OCI-LY7 (cell line): ENCODE measurements at places on chromosomes 4 and X.
A peak's percentile ranks its signal among the peaks of the same experiment; 100 is the strongest.

GRCh38 chr4:126705266-126705665, 927.5 kb upstream of the INTU start:
- DNase-seq = no peak

- DNase-seq = no peak
Measured at GRCh38 chr4:174387143-174387542, 103.4 kb downstream of the CEP44 start.

DNA sequence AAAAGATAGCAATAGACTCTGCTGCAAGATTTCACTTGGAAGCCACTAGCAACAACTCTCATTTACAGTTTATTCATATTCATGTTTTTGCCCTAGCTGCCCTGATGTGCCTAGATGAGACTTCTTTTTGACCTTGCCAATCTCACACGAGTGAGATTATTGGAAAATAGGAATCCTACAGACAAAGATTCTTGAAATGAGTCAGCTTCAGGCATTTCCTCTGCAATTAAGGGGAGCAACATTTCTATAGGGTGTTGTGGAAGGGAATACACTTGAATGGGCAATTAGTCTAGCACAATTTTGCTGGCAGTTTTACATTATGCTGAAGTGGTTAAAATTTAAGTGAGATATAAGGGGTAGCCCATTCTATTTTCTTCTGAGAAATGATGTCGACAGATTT, 217.0 kb upstream of the FAT4 start:
- DNase-seq = no peak

DNA sequence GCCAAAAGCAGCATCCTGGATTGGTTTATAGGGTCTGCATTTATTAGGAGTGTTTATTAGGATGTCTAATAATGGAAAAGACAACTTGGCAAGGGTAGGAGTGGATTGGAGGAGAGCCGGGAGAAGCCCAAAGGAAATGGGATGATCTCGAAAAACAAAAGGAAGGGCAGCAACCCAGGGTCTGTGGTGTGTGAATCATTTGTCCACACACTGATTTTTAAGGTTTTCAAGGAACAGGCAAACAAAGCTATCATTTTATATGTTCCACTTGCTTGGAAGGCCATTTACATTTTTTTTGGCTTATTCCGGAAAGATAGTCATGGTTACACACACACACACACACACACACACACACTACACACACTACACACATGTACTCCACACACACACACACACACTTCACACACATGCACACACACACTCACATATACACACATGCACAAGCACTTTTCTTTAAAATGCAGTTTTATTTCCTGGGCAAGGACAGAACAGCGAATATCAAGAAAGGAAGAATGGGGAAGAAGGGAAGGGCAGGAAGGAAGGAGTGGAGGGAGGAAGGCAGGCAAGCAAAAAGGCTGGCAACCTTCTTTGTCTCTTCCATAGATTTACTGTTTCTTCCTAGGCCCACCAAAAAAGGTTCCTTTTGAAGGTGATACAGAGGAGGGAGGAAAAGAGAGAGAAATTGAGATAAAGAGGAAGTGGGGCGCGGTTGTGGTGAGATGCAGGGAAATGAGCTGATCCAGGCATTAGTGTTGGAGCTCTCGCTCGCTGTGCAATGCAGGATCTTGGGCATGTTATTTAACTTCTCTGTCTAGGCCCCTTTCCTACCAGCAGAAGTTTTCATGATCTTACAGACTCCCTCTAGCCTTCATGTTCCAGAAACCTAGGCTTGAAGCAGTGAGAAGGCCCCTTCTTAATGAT, 88.6 kb upstream of the MAML3 start:
- peak; percentile 59 for DNase-seq

GRCh38 chr4:107094976-107095375, 58.9 kb upstream of the DKK2 start:
- DNase-seq = no peak

GRCh38 chr4:81605271-81605670, 133.6 kb upstream of the RASGEF1B start:
- DNase-seq = peak; percentile 57

- DNase-seq = no peak
Measured at GRCh38 chrX:120459309-120459708, 9.8 kb downstream of the LAMP2 start.

- DNase-seq = no peak
Measured at GRCh38 chr4:148288448-148288847, 153.8 kb downstream of the NR3C2 start.

- DNase-seq = no peak
Measured at GRCh38 chr4:109953556-109953955, 40.9 kb downstream of the EGF start.

DNA sequence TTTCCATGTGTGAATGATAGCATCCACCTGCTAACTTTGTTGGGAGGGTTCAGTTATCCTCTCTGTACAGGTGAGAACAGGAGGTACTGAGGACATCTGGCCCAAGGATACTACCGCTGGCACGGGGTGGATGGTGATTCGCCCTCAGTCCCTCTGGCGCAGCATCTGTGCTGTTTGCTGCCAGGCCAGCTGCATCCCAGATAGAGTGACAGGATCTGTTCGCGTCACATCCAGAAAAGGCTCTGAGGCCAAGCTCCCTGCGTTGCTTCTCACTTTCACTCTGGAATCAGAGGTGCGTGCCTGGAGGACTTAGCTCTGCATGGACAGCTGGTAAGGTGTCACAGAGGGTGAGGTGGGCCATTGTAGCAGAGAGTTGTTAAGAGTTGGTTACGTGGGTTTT, 95.4 kb downstream of the TBL1X start:
- DNase-seq = no peak

DNA sequence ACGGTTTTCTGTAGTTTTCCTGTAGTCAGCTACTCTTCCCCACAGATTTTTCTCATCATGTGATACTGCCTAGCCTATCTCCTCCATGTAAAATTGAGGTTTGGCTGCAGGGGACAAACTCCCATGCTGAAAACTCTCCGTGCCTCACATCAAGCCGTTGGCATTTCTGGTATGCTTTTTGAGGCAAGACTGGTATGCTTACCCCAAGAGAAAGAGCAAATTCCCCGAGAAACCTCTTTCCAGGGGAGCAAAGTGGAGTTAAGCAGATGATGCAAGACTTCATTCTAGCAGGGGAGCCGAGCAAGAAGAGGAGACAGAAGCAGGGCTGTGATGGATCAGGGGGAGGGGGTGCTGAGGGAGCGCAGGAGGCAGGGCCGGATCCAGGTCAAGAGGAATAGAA, 4.8 kb downstream of the SOWAHD start:
- DNase-seq = no peak

- DNase-seq = peak; percentile 79
Measured at GRCh38 chrX:19334945-19335626, 8.6 kb upstream of the PDHA1 start.

GRCh38 chr4:149889991-149890390, 74.3 kb upstream of the IQCM start:
- no peak for DNase-seq

- no peak for DNase-seq
Measured at GRCh38 chr4:121428721-121429120, 47.9 kb upstream of the QRFPR start.

DNA sequence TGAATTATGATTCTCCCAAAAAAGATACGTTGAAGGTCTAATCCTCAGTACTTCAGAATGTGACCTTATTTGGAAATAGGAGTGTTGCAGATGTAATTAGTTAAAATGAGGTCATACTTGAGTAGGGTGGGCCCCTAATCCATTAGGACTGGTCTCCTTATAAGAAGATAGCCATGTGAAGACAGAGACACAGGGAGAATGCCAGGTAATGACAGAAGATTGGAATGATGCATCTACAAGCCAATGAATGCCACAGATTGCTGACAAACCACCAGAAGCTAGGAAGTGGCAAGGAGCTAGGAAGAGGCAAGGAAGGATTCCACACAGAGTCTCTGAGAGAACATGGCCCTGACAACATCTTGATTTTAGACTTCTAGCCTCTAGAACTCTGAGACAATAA, 7.4 kb upstream of the RPS6KA3 start:
- DNase-seq = no peak

DNA sequence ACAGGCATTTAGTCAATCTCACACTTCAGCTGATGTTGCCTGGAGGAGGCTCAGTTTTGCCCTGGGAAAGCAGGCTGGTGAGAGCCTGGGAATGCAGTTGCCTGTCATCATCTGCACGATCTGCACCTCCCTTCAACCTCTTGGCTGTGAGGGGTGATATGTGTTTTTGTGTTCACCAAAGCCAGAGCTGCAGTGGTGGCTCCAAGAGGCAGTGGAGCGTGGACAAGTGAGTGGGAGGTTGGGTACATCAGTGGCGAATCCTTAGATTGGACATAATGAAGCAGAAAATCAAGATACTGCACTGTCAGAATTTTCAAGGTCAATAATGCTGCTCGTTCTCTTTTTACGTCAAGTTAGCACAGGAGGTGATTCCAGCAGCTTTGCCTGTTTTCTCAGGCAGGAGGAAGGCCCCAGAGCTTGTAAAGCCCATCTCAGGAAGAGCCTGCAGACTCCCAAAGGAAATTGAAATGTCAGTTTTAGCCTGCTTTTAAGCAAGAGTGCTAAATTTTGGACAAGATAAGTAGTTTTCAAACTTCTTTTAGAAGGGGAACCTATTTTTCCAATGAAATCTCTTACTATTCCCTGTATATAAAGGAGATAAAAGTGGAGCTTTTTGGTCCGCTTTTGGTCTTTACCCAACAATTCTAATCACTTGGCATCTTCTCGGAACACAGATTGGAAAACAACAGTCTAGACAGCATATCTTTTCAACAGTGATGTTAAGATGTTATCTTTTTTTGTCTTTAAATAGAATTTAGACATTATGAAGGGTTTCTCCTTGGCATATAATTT, 92.8 kb downstream of the FRAS1 start:
- no peak for DNase-seq

DNA sequence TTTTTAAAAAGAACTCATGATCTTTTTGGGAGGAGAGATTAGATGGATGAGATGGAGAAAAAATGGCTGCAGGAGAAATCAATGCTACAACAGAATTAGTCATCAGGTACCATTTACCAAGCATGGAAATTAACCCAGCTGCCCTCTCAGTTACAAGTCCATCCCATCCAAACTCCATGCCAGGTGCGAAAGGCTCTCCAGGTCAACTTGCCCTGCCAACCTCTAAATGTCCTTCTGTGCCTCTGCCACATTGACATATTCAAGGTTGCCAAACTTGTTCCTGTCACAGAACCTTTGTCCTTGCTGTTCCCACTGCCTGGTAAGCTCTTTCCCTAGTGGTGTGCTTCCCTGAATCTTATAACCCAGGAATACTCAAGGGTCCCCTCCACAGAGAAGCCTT, 7.2 kb downstream of the SPATA18 start:
- DNase-seq = no peak

DNA sequence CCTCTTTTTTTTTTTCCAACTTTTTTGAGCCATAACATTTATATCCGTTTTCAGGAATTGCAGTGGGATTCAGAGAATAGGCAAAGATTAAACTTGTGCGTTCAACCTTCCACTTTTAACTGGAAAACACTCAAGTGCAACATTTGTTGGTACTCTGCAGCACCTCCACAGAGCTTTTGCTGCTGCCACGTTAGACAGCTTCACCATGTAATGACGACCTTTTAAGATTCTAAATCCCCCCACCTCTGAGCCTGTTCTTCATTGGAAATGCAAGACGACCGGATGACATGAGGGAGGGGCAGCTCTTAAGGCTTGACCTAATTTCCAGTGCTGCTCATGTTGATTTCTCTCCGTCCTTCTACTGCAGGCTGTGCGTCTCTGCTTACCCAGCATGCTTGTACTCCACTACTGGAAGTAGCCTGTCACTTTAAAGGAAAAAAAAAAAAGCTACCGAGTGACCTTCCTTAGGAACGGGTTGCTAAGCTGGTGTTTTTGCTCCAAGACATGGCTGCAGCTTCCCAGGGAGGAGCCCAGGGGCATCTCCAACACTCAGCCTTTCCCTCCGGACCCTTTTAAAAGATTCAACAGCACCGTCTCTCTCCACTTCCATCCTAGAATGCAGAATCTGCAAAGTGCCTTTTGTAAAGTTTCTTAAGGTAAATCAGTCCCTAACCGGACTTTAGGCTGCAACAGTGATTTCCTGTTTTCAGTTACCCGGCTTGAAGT, at the start of gene CC2D2A:
CC2D2A (plus strand) TSS at position 481 of the 726 bp plus-strand sequence. CDS start 6,051 bp downstream, outside the sequence.
- DNase-seq = no peak

DNA sequence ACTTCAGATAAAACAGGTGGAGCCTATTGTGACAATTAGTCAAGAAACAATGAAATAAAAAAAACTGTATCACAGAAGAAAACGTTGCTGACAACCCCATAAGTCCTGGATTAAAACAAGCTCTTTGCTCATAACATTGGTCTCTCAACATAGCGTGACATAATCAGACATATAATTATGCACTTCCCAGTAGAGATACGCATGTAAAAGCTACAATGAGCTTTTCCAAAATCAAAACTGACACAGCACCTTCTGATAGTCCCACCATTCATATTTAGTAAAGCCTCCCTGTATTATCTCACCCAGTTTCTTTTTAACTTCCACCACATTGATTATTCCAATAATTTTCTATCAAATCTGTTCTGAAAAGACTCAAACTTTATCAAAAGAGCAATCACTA, 372.1 kb upstream of the SMIM31 start:
- no peak for DNase-seq

- DNase-seq = no peak
Measured at GRCh38 chr4:111066447-111066846, 443.6 kb upstream of the PITX2 start.

GRCh38 chr4:101014417-101014816, 332.9 kb downstream of the PPP3CA start:
- DNase-seq = no peak

DNA sequence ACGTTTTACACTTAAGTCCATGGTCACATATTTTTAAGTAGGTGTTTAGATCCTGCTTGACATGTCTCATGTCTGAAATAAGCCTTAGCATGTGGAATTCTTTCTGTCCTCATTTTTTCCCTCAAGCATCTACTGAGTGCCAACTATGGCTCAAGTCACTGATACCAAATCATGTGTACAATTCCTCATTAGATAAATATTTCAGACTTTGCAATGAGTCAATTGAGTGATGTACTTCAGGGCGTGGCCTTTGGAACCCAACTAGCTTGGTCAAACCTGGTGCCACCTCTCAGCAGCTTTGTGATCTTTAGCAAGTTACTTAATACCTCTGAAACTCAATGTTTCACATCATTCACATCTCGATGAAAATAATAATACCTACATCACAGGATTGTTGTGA, 12.6 kb upstream of the JADE1 start:
- DNase-seq = no peak

DNA sequence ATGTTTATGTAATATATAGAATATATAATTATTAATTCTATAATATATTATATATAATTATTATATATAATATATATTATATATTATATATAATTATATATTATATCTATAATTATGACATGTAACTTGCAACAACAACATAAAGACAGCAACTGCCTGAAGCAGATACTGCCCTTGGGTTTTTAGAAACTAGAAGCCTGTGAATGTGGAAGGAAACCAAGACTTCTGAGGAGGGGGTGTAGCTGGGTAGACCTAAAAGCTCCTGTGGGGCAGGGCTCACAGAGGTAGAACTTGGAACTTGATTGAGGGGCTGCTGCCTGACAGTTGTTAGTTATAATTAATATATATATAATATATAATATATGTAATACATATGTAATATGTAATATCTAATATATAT, 167.2 kb upstream of the SLIT2 start:
- DNase-seq = no peak

- DNase-seq = no peak
Measured at GRCh38 chrX:73563738-73564068, 706 bp downstream of the CHIC1 start.
